Activated T-helper 1 cell treated with anti-CD3 and anti-CD28 coated beads, Interleukin-2, amount 50 U/mL, for 16 hours (primary cell): ENCODE measurements at places on chromosomes 3 and 15.
A peak's percentile ranks its signal among the peaks of the same experiment; 100 is the strongest.

- no peak for DNase-seq
These were observed 26.4 kb upstream of the LAMP3 start for GRCh38 chr3:183188895-183189462.

GRCh38 chr3:36813305-36813704, 49.0 kb upstream of the DCLK3 start:
- DNase-seq = no peak

DNA sequence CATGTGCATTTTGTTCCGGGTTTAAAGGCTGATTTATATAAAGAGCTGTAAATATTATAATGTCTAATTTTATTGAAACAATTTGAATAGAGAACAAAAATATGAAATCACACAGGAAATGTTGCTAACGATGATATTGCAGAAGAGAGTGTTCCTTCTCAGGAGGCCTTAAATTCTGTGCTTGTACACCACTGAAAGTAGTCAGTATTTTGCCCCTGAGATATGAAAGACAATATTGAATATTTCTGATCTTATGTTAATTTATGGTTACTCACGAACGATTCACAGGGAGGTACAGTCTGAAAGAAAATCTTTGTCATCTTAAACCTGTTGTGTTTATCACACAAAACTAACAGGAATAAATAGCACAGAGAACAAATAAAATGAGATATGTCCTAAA, 213.2 kb upstream of the PLSCR5 start:
- DNase-seq = no peak

DNA sequence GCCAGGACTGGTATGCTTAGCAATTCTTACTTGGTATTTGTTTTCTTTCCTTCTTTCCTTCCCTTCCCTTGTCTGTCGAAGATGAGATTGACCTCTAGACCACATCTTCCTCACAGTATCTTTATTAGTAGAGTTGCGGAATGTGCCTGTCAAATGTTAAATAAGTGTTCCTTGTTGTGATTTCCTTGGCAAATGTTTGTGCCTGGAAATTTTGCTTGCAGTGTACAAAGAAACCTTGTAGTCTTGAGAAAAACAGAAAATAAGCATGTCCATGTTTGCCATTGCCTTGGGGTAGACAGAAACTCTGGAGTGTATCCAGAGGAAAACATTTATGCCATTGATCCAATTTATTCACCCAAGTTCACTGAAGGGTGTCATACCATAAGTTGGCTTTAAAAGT, 79.5 kb upstream of the ZNF385D start:
- DNase-seq = no peak

DNA sequence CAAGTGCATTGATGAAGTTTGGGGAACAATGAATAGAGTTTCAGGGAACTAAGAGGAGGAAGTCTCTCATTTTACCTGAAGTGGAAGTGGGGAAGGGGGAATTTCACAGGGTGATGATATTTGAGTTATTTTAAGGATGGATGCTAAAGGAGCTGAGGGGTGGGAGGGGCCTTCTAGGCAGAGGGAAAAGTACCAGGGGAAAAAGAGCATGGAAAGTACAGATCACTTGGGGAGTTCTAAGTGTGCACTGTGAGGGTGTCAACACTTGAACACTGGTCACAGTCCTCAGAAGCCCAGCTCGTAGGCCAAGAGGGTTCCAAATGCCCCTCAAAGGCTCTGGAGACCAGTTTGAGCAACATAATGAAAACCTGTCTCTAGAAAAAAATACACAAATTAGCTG, 18.2 kb downstream of the LAMP3 start:
- no peak for DNase-seq

GRCh38 chr3:143830786-143831185, 17.5 kb downstream of the SLC9A9 start:
- no peak for DNase-seq

DNA sequence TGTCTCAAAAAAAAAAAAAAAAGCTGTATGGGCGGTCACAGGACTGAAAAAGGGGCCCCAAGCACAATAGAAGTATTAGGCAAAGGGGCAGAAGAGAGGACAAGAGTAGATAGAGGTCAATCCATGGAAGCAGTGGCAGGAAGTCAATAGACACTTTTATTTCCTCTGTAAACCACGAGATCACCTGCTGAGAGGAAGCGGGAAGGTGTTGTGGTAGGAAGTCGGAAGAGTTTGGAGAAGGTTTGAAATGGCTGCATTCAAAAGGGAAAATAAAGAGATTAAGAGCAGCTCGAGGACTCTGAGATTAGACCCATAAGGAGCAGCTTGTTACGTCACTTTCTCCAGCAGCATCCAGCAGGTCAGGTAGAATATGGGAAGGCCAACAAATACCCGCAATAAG, 14.2 kb upstream of the ZNF148 start:
- DNase-seq = no peak

DNA sequence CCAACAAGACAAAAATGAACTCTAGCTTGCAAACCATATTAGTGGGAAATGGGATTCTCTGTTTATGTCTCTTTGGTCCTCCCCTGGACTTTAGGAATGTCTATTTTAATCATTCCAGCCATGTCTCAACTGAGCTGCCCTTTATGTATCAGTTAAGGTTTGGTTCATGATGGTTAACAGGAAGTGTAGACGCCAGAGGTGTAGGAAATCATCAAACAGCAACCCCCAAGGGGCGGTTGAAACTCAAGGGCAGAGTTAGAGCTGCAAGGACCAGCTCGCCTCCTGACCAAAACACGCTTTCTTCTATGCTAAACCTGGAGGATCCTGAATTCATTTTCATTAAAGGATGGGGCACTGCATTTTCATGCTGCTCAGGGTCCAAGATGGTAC, 53.7 kb upstream of the HEG1 start:
- DNase-seq = no peak

DNA sequence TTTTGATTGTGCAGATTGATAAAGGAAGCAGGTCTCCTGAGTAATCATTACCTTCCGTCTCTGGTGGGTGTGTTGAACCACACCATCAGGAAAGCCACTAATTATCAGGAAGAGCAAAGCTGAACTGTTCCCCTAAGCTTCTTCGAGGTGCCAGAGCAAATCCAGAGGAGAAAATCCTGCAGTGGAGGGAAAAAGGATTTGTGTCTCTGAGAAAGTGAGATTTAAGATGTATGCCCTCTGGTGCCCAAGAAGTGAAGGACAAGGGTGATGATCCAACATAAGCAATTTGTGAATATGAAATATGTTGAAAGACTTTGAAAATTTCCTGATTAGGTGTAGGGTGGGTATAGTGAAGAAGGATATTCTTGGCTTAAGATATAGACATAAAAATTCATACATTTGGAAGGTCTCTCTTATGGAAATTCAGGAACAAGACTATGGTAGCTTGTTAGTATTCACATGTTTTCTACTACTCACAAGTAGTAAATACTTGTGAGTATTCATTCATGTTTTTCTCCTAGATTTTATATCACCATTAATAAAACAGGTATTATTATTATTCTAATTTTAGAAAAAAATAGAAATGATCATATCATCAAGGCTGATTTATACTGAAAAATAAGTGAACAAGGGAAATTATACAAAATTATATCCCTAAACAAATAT, 34.8 kb downstream of the COMMD2 start:
- no peak for DNase-seq

- DNase-seq = no peak
These were observed 172.4 kb downstream of the CHST2 start for GRCh38 chr3:143291836-143292447.

DNA sequence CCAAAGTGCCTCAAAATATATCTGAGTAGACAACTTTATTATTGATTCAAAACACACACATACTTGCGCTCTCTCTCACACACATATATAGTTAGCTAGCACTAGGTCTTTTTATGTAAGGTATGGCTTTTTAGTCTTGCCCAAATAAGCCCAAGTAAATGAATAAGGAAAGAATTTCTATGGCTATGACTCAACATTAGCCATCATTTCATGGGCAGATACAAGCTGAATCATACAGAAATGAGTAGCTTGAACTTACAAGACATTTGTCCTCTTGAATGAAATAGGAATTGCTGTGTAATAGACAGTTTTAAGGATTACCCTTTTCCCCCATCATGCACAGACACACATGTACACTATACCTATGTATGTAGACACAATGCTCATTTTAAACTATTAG, 4.9 kb downstream of the CADPS start:
- no peak for DNase-seq

DNA sequence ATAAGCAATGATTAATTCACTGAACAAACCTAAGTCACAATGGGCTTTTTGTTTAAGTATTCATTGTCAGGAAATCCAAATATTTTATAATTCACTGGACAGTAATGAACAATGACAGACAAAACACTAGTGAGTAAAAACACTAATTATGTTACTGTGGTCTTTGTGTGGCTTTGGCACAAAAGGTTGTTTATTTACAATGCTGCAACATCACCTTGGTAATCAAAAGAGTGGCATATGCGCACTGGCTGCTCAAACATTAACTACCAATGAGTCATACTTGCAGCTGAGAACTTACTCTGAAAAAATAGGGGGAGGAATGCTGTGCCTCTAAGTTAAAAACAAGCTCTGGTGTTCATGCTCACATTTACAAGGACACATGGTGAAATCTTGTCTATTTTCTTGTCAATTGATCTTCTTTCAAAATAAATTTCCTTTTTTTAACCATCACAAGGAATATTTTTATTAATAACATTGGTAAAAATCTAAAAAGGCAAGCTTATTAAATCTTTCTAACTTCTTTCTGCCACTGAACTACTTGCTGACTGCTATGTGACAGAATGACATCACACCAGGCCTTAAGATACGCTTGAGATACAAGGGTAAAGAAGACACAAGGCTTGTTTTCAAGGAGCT, 85.2 kb upstream of the PPIB start:
- DNase-seq = peak; percentile 5

GRCh38 chr15:99090011-99090699, 14.7 kb upstream of the SYNM start:
- no peak for DNase-seq

DNA sequence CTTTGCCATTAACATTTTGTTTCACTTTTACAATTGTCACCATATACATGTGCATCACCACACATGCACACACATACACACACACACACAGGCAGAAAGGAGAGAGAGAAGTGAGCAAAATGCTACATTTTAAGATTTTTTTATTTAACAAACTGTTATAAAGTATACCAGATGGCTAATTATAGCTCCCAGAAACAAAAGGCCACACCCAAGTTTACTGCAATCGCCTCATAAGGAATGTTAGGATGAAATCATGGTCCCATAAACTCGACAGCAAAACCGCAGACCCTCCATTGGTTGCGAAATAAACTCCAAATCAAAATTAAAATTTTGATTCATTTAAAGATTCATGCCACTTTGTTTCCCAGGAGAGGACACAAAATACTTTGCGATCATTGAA, 16.1 kb upstream of the C15orf61 start:
- DNase-seq = no peak

DNA sequence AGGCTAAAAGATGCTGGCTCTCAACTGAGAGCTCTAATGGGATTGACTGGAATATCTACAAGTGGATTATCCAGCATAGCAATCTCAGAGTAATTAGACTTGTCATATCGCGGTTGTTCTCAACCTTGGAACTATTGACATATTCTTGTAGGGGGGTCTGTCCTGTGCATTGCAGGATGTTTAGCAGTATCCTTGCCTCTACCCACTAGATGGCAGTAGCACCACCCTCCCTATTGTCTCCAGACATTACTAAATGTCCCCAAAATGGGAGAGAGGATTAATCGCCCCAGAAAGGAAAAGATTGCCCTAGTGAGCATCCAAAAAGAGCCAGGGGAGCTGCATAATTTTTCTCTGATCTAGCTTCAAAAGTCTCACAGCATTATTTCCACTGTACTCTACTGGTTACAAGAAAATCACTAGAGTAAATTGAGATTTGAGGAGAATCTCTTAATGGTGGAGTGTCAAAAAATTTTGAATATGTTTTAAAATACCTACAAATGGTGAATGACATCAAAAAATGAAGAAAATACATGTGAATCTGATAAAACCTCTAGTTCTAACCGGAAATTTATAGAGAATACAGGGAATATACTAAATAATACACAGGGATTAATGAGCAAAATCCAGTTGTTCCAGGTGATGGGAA, 388.2 kb upstream of the AGTR1 start:
- DNase-seq = no peak

- no peak for DNase-seq
These were observed 38.2 kb downstream of the STAG1 start for GRCh38 chr3:136714020-136714419.

GRCh38 chr3:110791995-110792686, 279.5 kb upstream of the NECTIN3 start:
- no peak for DNase-seq

DNA sequence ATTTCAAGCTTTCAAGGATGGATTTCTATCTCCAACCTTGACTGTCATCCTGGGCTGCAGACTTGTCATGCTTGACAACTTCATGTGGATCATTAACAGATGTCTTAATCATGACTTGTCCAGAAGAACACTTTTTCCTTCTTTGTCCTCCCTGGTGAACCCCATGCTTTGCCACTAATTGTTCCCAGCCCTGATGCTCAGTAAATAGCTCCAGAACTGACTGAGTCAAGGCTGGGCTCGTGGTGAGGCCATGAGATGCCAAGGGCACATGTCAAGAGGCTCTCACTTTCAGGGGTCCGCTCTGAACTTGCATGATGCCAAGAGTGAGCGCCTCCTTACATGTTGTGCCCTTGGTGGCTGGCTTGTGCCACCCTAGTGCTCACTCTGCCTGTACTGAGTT, 48.9 kb upstream of the KY start:
- no peak for DNase-seq

DNA sequence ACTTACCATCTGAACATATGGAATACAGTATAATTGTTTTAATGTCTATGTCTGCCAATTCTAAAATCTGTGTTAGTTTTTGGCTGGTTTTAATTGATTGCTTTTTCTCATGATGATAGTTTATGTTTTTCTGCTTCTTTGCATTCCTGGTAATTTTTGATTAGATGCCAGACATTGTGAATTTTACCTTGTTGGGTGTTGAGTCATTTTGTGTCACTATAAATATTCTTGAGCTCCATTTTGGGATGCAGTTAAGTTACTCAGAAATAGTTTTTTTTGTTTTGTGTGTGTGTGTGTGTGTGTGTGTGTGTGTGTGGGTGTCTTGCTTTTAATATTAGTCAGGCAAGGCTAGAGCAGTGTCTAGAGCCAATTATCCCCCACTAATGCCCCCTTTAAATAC, 818.8 kb upstream of the NR2F2 start:
- DNase-seq = no peak

- DNase-seq = no peak
These were observed 189.4 kb upstream of the CD96 start for GRCh38 chr3:111352585-111352984.

DNA sequence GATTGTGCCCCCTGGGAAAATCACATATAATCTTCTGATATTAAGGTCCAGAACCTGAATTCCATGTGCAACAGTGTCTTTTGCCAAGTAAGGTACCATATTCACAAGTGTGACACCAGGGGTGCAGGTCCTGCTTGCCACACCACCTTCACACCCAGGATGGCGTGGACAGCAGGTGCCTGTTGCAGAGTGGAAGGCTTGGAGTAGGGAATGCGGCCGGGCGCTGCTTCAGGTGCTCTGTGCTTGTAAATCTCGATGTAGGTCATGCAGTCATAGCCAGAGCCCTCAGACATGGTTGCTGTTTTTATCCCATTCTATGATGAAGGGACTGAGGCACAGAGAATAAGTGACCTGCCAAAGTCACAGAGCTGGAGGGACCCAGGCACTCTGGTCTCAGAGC, 34.5 kb upstream of the GABRG3 start:
- DNase-seq = no peak

GRCh38 chr3:123523023-123523412, 61.8 kb downstream of the HACD2 start:
- no peak for DNase-seq
